ENCODE measurements at places on chromosomes 11 and 22.

DNA sequence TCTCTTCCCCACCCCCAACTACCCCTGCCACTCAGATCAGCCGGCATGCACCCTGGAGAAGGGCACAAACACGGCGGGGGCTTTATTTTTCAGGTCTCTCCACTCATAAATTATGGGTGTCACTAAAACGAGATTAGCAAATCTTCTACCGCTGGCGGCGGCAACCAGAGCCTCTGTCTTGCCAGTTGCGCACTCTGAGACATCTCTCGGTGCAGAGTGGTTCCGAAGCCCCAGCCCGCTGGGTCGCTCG lies 125.3 kb upstream of the C11orf58 start:
- no peak for DNase-seq

DNA sequence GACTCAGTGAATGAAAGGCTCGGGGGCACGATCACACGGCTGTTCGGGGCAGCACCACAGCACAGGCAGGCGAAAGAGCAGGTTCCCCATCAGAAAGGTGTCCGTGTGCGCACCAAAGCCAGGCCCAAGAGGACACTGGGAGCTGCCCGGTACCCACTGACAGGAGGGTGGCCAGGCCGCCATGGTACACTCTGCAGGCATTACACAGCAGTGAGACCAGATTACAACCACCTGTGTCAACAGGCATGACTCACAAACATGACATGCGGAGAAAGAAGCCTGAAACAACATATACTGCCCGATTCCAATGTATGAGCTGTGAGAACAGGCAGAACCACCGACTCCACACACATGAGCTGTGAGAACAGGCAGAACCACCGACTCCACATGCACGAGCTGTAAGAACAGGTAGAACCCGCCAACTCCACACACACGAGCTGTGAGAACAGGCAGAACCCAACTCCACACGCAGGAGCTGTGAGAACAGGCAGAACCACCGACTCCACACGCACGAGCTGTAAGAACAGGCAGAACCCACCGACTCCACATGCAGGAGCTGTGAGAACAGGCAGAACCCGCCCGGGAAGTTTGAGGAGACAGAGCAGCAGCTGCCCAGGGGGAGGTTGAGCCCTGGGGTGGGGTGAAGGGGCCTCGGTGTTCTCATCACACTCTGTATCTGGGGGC lies 32.6 kb downstream of the KIAA0930 start:
- no peak for DNase-seq

GRCh38 chr11:11993839-11994238 lies 14.6 kb downstream of the DKK3 start:
- DNase-seq: peak; percentile 16

DNA sequence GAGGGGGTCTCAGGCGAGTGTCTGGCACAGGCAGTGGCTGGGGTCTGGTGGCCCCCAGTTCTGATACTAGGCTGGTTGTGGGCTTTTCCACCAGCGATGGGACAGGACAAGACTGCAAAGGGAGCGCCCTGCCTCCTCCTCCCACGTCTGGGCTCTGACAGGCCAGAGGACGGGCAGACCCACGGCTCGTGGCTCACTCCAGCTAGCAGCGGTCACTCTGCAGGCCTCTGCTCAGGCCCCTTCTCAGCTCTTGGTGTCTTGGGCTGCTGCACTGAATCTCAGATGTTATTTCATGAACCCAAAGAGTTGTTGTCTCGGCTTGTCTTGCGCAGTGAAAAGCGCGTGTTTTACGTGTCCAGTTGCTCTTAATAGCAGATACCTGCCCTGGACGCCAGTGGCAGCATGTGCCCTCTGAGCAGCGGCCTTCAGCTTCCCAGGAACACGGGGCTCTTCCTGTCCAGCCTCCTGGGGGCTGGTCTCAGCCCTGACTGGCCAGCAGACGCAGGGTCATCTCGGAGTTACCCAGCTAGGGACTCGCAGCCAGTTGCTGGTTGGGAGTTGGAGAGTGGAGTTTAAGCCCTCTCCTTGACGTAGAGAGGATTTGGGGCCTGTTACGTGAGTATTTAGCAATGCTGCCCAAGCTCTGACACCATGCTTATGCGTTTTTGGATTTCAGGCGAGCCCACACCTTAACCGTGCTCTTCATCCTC lies 9.6 kb downstream of the PTDSS2 start:
- no peak for DNase-seq

DNA sequence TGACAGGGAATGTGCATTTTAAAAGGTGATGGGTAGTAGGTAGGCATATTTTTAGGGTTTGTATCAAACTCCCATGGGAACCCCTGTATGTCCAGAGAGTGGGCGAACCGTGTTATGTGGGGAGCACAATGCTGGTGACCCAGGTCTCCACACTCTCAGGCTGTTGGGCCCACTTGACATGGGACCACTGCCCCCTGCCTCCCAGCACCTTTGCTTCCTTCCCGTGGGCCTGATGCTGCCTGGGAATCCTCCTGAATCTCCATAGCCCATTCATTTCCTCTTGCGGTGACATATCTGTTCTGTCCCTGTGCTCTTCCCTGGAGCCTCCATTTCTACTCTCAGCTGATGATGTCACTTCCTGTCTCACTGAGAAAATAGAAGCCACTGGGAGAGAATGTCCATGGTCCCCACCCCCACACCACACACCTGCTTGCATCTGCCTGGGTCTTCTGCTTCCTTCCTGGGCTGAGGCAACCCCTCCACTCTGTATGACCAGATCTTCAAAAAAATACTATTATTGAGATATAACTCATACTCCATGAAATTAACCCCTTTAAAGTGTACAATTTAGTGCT lies 55.8 kb upstream of the THY1 start:
- no peak for DNase-seq

GRCh38 chr11:16909359-16910035 lies 104.7 kb downstream of the PLEKHA7 start:
- no peak for DNase-seq

- DNase-seq: no peak
Observed at GRCh38 chr11:43459246-43459645, 100.5 kb downstream of the TTC17 start.

GRCh38 chr11:45162916-45163879 lies 16.8 kb downstream of the PRDM11 start:
- no peak for DNase-seq

- no peak for DNase-seq
Observed at GRCh38 chr11:13465909-13466371, 2.9 kb upstream of the BTBD10 start.

DNA sequence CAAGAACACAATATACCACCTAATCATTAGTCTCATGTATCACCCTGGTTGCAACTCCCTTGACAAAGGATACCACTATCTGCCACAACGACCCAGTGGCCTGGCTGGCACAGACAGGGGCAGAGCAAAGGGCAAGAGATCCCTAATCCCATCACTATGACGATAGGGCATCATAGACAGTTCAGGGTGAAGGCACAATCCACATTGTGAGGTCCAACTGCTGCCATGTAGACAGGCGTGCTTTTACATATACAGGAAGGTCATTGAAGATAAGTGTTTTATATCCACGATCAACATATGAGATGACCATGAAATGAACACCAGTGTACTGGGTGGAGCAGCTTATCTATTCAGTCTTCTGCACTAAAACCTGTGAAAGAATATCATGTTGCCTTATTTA lies 94.6 kb downstream of the IGLL1 start:
- DNase-seq: no peak
